ENCODE measurements at places on chromosomes 5 and 9.

DNA sequence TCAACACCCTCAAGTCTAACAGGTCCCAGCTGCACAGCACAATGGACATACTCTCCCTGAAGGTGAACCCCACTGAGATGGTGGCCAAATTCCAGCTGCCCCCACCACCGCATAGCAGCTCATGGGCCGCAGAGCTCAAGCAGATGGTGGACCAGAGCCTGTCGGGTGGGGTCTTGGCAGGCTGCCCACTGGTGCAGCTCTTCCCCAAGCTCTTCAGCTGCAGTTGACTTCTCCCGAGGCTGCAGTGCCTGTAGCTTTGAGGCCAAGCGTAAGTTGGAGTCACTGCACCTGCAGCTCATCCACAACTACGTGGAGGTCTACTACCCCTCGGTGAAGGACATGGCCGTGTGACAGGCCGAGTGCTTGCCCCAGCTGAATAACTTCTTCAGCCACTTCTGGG is 56.6 kb upstream of the SPTLC1 start:
- no peak for DNase-seq

DNA sequence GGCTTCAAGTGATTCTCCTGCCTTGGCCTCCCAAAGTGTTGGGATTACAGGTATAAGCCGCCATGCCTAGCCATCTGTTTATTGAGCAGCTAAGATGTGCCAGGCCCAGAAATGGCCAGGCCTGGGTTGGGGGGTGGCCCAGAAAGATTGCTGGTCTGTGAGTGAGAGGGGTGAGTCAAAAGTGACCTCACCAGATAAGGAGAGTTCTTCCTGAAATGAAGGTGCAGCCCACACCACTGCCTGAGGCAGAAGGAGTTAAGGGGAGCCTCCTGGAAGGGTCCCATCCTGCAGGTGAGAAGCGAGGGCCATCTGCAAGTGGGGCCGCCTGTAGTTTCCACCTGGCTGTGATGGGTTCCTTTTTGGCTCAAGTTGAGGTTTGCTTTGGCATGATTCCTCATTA is 96.9 kb upstream of the KLF4 start:
- no peak for DNase-seq

DNA sequence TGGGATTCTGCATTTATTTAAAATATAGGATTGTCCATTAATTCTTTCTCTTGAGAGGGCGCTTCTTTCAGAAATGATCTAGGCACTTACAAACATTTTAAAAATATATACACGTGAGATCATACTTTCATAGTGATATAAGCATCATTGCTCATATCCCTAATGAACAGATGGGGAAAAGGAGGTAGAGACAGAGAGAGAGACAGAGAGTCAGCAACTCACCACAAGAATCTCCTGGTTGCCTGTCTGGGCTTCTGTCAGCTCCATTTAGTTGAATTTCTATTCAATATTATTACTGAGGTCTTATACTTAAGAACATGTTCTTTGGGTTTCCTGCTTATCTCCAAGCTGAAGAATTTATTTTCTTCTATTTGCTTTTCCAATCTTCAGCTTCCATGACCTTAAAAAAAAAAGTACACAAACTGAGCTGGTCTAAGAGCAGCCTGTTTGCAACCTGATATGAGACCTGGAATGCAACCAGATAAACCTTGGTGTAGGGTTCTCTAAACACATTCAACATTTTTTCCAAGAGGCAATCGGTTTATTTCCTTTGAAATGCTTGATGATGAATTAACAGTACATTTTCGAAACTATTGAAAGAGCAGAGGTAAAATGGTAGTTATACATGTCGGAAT is 51.6 kb upstream of the LIFR start:
- no peak for DNase-seq

DNA sequence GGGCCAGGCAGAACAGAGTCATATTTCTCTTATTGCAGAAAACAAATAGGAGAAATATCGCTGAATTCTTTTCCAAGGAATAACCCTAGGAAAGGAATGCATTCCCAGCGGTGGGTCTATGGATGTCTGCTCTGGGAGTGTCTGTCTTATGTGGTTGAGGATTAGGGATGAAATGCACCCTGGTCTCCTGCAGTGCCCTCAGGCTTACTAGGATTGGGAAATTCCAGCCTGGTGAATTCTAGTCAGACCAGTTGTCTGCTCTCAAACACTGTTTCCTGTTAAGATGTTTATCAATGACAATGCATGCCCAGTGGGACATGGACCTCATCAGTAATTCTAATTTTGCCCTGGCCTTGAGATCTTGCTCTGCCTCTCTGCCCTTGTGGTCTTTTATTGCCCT is 136.1 kb upstream of the ELAVL2 start:
- no peak for DNase-seq

GRCh38 chr5:6419340-6419852 is 29.3 kb upstream of the UBE2QL1 start:
- no peak for DNase-seq

DNA sequence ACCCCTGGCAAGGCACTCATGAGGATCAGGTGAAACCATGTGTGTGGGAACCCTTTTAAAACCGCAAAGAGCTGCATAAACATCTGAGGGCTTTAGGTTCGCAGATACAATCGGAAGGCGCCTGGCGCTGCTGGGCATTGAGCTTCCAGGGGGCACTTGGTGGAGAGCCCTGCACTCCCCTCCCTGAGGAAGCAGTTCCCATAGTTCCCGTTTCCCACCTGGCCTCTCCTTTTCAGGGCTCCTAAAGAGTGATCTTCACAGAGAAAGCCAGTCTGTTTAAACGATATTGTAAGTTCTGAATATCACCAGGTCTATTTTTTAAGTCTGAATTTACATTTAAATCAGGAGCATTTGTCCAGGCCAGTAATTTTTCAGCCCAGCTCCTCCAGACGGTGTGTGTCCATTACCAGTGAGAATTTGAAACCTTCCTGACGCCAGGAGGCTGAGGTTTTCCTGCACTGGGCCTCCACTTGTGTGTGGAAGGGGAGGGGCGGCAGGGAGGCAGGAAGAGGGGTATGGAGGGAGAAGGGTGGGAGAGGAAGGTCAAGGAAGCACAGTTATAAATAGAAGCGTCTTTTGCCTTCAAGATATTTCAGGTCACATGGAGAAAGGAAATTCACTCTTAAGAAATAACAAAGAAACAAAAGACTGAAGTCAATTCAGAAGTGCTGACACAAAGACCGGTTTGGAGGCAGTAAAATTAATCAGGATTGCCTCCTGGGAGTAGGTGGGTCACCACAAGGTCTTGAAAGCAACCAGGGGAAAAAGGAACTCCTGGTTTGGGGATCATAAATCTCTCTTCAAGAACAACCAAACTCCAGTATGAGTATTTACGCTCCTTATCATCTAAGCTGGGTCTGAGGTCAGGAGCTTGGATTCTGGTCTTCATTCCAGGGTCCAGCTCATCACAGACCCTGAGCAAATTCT is 14.3 kb upstream of the MGAT1 start:
- no peak for DNase-seq

DNA sequence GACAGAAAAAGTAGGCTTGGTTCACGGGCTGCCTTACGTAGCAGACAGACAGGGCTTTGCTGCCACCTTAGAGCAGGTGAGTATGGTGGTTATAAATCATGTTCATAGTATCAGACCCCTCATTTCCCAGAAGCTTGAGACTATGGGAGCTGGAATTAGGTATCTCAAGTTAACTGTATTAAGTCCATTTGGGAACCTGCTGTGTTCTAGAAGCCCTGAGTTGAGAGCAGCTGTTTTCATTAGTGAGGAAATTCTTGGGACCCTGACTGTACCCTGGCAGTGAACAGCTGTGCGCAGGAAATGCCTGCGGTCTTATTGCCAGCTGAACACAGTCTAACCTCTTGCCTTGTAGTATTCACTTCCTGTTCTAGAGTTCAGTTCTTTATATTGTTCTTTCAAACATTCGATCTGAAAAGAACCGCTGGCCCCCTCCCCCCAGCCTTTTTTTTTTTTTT is 29.8 kb downstream of the UGCG start:
- DNase-seq = peak; percentile 55

DNA sequence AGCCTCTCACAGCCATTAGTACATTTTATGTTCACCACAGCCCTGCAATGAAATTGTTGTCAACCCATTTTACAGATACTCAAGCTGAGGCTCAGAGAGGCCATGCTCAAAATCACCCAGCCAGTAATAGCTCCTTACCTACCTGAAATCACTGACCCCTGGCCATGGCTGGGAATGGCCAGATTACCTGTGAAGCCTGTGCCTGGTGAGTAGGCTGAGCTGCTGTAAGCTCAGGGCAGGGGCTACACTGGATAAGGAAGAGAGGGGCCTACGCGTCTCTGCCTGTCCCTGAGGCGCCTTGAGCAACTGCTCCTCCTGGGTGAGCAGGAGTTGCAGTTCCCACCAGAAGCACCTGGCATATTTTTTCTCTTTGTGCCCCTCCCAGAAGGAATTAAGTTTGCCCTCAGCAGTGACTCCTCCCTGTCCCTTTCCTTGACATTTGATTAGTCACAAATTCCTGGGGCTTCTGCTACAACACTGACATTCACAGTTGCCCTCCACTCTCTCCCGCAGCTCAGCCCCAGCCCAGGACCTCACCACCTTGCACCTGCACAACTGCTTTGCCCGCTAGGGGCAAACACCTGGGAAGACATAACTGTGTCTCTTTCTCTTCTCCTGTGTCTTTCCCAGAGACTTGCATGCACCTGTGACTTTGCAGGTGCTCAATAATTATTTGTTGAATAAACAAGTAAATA is 5.7 kb downstream of the CLTB start:
- DNase-seq = no peak

DNA sequence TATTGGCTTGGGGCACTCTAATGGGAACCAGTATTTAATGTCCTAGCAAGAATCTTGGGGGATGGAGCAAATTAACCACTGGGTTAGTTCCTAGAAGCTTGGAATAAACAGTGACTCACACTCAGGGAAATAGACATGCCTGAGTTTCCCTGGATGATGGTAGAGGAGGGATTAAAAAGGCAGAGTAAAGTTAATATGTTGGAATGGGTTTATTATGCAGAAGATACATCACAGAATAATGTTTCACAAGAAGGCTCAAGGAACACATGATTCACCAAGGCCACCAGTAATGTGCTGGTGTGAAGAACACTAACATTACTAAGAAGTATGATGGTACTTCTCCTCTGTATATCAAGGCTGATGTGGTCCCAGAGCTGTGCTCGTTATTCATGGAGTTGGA is 752.9 kb upstream of the SEMA6A start:
- no peak for DNase-seq

DNA sequence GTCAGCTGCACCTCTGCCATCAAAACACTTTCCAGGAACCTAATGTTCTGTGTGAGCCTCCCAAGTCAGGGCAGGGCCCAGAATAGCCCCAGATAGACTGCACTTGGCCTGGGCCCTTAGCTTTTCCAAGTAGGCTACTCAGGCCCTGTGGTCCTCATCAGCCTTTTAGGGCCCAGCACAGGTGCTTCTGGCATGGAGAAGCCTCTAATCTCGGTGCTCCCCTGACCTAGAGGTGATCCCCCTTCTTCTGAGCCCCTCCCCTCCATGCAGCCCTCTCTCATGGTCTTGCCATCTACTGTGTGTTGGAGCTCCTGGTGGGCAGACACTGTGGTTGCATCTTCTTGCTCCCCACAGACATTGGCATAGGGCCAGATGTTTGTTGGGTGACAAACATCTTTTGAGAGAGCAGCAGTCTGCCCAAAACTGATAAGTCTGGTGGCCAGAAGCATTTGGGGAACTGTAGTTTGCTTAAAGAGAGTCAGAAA is 28.1 kb downstream of the FRMPD1 start:
- no peak for DNase-seq

- DNase-seq = no peak
Observed at GRCh38 chr5:173645890-173646574, 29.6 kb upstream of the BOD1 start.

All from activated naive CD4-positive, alpha-beta T cell treated with Interleukin-2 at 50 U/mL for 16 hours (primary cell).